ENCODE measurements at places on chromosomes 12 and 14. TPM values are rescaled to one million over a fixed set of nuclear protein-coding genes. Genes with fewer than 3 reads are reported as not detected.

Gene GUCY2C
- total RNA-seq: not detected

DNA sequence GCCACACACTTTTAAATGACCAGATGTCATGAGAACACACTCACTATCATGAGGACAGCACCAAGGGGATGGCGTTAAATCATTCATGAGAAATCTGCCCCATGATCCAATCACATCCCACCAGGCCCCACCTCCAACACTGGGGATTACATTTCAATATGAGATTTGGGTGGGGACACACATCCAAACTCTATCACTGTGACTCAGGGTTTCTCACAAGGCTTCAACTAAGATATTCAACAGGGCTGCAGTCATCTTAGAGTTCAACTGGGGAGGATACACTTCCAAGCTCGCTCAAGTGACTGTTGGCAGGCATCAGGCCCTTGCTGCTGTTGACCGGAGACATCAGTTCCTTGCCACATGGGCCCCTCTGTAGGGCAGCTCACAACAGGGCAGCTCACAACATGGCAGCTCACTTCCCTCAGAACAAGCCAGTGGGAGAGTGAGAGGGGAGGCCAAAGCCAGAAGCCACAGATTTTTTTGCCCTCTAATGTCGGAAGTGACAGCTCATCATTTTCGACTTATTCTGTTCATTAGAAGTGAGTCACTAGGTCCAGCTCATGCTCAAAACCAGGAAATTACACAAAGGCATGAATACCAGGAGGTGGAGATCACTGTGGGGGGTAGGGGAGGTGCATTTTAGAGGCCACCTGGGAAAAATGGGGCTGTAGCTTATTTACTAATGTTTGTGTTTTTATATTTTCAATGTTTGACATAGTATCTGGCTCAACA lies 50.8 kb upstream of the PTHLH start:
- no peaks in the 10 kb centered on the region for H3K36me3 ChIP-seq
- H3K27me3 ChIP-seq: no peaks in the 10 kb centered on the region
- H3K27ac ChIP-seq: peak overlapping the region; percentile 98
- H3K4me3 ChIP-seq: no peak overlapping the region
- H3K4me1 ChIP-seq: peaks cover 27% of the 10 kb centered on the region
- DNase-seq: peak; percentile 58

GRCh38 chr12:42502682-42503081 lies 86.9 kb downstream of the PRICKLE1 start:
- no peaks in the 10 kb centered on the region for H3K4me1 ChIP-seq
- H3K36me3 ChIP-seq: no peaks in the 10 kb centered on the region
- H3K27ac ChIP-seq: no peak overlapping the region
- no peak for DNase-seq

- no peak overlapping the region for H3K4me3 ChIP-seq
- H3K27me3 ChIP-seq: no peaks in the 10 kb centered on the region
- H3K4me1 ChIP-seq: peaks cover 8% of the 10 kb centered on the region
- no peak for DNase-seq
- no peaks in the 10 kb centered on the region for H3K36me3 ChIP-seq
Observed at GRCh38 chr12:24718617-24719016, 230.3 kb downstream of the BCAT1 start.
